Stimulated activated CD4-positive, alpha-beta T cell treated with anti-CD3 and anti-CD28 coated beads, Interleukin-4, amount 100 ng/mL, for 48 hours (primary cell): ENCODE measurements at places on chromosomes 1 and 21.

GRCh38 chr1:230043081-230043480, 24.0 kb upstream of the GALNT2 start:
- DNase-seq: no peak

- no peak for DNase-seq
Observed at GRCh38 chr1:13512472-13512871, 1.3 kb downstream of the LRRC38 start.

DNA sequence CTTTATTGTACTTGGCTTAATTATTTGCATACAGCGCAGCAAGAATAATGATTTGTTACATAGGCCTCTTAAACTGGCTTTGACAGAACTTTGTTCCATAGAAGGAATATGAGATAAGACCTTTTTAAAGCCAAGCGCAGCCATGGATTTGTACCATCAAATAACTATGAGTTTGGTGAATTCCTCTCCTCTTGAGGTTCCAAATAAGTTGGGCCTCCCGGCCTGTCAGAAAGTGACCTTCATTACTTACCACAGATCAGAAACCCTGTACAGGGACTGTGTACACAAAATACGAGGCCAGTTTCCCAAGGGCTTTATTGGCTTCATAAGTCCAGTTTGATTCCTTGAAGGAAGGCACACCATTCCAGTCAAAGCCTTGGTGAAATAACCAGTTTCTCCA, 21.8 kb upstream of the HSD3B1 start:
- DNase-seq: no peak

GRCh38 chr1:193524021-193524420, 337.6 kb upstream of the B3GALT2 start:
- DNase-seq: no peak

- DNase-seq: no peak
Observed at GRCh38 chr21:38898422-38899096, 92.8 kb downstream of the ETS2 start.

DNA sequence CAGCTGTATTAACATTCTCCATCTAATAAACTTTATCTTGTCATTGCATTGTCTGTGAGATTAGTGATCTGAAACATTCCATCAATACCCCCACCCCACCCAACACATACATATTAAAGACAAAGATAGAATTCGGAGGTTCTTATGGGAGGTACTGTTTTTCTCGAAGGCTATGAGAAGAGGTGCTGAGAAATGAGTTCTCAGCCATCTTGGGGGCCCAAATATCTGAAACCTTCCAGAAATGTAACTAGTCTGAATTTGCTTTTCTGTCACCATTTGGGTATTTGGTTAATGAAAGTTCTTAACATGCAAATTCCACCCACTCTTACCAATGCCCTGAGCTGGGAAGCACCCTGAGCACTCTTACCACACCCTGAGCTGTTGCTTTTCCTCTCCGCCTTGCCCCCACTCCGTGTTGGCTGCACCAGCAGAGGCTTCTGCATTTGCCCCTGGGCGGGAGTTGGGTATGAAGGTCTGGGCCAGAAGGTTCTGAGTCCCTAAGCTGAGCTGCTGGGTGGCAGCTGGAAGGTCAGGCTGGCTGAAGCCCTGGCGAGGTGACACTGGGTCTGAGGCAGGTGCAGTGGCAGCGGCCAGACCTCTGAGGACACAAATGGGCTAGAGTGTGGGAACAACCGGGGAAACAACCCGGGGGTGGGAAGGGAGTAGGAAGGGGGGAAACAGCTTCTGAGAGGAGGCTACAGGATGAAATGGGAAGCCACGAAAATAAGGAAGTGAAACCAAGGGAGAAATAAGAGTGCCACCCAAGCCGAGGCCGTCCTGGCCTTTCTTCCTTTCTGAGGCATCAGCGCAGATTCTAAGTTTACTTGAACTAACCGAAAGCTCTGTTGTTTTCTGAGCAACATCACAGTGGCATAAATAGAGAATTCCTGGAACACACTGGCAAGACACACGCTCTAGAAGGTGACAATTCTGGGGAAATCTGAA, 26.3 kb upstream of the IER5 start:
- DNase-seq: no peak

DNA sequence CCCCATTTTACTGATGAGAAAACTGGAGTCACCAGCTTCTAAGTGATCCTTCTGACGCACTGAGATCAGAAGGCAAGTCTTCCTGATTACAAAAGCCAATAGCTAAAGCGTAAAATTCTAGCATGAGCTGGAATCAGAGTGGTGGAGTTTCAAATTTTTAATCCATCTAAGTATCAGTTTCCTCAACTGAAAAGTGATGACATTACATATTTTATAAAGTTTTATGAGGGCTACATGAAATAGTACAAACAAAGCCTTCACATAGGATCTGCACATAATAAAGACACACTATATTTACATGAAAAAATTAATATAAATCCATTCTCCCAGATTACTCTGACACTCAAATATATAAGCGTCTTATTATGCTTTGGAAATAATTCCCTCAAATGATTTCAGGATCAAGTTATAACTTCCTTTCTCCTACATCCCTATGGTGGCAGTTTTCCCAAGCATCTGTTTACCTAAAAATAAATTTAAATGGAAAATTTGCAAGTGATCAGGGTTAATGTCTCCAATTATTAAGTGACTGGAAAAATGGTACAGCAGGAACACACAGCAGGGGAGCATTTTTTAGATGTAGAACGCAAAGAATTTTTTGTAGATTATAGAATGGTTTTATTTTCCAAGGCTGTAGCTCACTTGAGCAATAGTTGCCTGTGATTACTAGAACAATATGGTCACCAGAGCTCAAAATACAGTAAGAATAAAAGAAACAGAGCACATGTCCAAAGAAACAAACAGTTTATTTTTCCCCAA, 490.4 kb upstream of the C1orf87 start:
- no peak for DNase-seq

GRCh38 chr1:167669209-167670124, 39.4 kb downstream of the RCSD1 start:
- no peak for DNase-seq

- DNase-seq: no peak
Observed at GRCh38 chr1:178310685-178311105, 186.1 kb downstream of the CLEC20A start.

DNA sequence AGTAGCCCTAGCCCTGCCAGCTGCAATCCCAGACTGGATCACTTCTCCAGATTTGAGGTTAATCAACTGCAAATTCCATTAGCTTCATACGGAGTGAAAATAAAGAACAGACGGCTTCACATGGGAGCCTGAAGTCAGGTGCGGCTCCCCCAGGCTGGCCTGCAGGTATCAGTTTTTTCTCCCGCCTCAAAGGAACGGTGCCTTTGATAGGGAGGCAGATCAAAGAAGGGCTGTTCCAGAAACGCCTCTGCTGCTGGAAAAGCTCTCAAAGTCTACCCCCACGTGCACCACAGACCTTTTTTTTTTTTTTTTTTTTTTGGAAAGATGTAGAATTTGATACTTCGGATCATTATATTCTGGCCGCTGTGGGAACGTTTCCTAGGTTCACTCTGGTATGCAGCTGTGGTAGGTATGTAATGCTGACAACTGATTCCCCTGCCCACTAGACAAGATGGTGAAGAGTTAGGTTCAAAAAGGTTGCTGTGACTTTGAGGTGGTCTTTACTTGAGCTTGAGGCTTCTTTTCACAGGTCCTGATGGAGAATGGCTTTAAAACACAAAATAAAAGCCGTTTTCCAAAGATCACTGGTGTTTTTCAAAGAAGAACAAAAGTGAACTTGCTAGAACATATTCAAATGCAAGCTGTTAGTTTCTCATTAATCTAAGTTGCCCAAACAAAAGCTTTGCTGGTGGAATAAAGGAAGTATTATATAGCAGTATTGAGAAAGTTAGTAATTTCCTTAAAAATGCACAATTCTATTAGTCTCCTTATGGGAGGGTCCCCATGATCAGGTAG, 189.0 kb upstream of the NFIA start:
- no peak for DNase-seq

- DNase-seq: no peak
Observed at GRCh38 chr1:161731241-161731640, 9.9 kb downstream of the FCRLB start.

GRCh38 chr1:54743416-54744226, 20.7 kb downstream of the PARS2 start:
- no peak for DNase-seq
